Stimulated activated CD8-positive, alpha-beta memory T cell treated with anti-CD3 and anti-CD28 coated beads, Interleukin-7, amount 100 ng/mL, for 48 hours (primary cell): ENCODE measurements at places on chromosomes 16 and 17.

DNA sequence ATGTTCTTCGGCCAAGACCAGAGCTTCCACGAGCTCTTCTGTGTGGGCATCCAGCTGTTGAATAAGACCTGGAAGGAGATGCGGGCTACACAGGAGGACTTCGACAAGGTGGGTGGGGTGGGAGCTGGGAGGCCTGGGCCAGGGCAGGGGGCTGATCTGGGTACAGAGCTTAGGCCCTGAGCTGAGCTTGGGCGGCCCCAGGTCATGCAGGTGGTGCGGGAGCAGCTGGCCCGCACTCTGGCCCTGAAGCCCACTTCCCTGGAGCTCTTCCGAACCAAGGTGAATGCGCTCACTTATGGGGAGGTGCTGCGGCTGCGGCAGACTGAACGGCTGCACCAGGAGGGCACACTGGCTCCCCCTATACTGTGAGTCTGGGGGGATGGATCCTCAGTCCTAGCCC, 3.5 kb downstream of the ELMO3 start:
- DNase-seq = no peak

GRCh38 chr17:77106874-77107358, 33.9 kb upstream of the SEC14L1 start:
- no peak for DNase-seq

DNA sequence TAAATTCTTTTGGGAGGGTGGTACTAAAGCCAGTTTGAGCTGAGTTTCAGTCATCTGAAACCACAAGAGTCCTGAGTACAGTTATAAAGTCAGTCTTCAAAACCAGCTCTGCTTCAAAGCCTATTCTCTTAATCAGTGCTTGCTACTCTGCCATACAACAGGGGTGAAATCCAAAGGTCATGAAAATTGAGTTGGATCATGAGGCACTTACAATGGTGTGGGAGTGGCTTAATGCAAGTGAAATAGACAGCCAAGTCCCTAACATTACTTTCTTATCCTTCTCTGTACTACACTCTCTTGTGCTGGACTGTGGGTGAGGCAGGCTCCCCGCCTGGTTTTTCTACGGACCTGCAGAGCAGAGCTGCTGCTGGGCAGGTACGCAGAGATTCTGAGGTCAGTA, 12.4 kb downstream of the CBLN1 start:
- DNase-seq = no peak

GRCh38 chr17:76095943-76096342, 7.6 kb downstream of the EXOC7 start:
- no peak for DNase-seq

GRCh38 chr16:85757341-85757822, 6.5 kb upstream of the C16orf74 start:
- no peak for DNase-seq

DNA sequence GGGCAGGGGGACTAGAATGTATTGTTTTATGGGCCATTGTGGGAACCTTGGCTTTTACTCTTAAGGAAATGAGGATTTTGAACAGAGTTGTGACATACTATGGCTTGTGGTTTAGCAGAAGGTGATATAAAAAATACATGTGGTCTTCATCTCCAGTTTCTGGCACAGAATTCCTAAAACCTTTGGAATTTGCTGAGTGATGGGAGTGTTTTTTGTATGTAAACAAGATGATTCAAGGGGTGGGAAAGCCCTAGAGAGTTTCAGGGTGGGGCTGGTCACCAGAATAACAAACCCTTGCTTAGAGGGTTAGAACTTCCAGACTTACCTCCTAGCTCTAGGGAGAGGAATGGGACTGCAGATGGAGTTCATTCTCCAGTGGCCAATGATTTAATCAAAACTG, 316.1 kb downstream of the PHKB start:
- DNase-seq = no peak

- DNase-seq = no peak
These were observed 3.3 kb upstream of the ZG16B start for GRCh38 chr16:2826591-2827373.

DNA sequence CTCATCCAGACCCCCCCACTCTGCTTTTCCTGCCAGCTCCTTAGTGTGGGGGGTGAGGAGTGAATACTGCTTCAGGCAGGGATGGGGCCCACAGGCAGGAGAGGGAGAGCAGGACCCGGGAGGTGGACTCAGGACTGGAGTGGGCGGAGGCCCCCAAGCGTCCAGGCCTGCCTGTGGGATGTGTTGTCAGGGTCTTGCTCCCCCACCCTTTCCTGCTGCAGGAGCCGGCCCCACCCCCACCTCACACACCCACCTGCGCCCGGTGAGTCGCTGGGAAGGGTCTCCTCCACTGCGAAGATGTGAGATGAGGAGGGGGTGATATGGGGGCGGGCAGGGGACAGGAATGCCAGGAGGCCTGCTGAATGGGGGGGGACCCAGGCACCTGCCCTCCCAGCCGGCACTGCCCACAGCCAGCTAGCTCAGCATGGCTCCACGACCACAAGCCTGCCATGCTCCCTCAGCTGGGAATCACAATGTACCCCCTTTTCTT, 1.1 kb downstream of the FAM171A2 start:
- DNase-seq = no peak

DNA sequence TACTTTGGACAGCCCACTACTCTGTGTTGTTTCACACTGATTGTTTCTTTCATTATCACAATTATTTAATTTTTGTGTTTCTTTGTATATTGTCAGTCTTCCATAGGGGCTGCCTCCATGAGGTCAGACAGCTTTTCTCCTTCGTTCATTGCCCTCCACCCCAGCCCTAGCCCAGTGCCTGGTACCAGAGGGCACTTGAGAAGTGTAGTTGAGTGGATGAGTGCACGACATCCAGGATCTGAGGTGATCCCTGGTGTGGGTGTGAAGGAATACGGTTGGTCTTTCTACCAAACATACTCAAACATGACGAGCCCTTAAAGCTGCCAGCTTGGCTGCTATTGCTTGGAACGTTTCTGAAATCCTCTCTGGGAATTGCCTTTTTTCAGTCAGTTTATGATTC, 37.9 kb downstream of the DHRS7B start:
- DNase-seq = no peak

- no peak for DNase-seq
These were observed 34.0 kb upstream of the ZNF629 start for GRCh38 chr16:30820952-30821421.

- DNase-seq = no peak
These were observed 5.3 kb downstream of the DOC2A start for GRCh38 chr16:30005341-30006094.

- DNase-seq = no peak
These were observed 454.0 kb downstream of the WWOX start for GRCh38 chr16:78553268-78554039.

DNA sequence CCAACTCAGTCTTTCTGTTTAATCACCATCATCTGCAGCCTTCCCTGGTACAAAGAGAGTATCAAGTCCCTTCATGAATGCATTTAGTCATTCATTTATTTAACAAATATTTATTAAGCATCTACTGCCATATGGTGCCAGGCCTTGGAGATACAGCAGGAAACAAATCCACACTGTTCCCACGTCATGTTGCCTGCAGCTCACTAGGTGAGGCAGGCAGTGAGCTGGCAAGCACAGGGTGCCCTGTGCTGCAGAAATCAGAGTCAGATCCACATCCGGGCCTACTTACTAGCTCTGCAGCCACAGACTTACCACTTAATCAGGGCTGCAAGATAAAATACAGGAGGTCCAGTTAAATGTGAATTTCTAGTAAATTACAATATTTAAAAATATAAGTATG, 38.5 kb upstream of the CES5A start:
- DNase-seq = no peak

DNA sequence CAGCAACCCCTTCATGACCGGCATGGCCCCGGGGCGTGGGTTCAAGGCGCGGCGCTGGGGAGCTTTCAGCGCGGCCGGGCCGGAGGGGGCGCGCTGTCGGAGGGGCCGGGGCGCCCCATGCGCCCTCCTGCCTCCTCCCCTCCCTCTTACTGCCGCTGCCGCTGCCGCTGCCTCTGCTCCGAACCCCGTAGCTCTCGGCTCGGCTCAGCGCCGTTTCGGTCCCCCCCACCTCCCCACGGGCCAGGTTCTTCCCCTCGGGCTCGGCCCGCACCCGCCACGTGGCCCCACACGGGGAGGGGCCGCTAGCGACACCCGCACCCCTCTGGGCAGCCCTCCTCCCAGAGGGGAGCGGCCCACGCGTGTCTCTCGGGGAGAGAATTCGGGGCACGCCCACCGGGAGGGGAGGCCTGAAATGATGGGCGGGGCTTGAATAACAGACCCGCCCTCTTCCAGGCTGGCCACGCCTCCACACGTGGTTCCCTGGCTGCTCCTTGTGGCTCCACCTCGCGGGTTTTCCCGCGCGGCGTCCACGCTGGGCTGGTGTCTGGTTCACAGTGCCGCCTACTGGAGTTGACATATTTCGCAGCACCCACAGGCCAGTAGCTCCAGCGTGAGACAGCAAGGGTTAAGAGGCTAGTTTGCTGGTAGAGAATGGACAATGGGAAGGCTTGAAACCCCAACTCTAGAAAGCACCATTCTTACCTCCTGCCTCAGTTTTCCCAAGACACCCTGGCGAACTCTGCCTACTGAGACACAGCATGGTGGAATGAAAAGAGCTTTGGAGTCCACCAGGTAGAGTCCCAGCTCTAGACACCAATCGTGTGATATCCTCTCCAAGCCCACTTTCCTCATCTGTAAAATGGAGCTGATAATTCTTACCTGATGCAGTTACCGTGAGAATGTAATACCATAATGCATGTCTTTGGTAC, at the start of gene KCNH4:
Gene KCNH4, minus strand, starts transcription at position 221 of the 929 bp plus-strand sequence. Its CDS starts 197 bp downstream, at position 24.
- peak; percentile 74 for DNase-seq

DNA sequence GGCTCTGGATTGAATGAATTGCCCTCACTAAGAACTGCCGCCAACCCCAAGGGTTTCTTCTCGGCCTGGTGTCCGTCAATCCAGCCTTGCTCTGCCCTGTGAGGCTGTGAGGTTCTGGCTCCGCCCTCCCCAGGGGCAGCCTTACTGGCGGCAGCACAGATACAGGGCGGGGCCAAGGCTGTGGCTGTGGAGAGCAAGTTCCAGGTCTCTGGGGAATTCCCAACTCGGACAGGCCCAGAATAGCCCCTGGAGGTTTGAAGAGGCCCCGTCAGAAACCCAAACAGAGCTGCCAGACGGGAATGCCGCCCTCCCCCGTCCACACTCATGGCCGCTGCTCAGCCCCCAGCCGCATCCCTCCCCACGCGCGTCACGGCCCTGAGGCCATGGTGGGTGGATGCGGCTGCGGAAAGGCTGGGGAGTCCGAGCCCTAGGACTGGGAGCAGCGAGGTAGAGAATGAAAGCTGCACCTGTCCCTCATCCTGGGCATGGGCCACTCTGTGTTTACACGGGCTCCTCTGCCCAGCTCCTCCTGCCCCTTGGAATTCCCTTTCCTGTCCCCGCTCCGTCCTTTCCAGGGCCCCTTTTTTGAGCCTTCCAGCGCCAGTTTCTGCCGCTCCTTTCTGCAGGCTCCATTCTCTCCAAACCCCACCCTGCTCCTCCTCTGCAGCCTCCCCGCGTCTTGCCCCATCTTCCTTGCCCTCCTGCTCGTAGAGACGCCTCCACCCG, 660 bp upstream of the PRRT2 start:
- DNase-seq = peak; percentile 74

- DNase-seq = no peak
These were observed 34.3 kb downstream of the LIMD2 start for GRCh38 chr17:63665527-63666214.

GRCh38 chr16:83586461-83587200, 221.1 kb upstream of the HSBP1 start:
- DNase-seq = no peak

DNA sequence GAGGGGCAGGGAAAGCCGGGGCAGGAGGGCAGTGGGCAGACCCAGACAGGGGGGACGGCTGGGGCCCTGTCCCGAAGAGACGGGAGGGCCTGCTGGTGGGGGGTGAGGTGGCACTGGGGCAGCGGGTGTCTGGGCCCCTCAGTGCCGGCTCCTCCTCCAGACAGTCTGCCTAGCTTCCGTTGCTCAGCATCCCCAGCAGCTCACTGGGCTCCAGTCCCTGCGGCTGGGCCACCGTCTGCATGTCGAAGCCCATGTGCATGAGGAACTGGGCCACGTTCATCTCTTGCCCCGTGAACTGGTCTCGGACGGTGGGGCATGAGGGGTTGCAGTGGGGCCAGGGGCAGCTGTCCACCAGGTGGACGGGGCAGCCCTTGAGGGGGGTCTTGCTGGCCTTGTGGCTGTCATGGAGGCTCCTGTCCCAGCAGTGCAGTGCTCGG, 5.8 kb upstream of the MYADML2 start:
- no peak for DNase-seq

DNA sequence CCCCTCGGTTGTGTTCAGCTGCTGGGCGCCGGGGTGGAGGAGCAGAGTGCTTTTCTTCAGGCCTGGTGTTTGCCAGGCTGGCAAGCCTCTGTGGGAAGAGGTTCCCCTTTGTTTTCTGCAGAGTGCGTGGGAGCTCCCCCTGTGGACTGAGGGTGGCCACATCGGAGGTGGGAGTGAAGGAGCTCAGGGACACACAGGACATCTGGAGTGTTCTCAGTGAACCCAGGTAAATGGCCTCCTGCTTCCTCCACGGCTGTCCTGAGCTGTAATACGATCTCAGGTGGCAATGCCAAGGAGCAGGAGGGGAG, 39.2 kb upstream of the IRF8 start:
- DNase-seq = no peak

DNA sequence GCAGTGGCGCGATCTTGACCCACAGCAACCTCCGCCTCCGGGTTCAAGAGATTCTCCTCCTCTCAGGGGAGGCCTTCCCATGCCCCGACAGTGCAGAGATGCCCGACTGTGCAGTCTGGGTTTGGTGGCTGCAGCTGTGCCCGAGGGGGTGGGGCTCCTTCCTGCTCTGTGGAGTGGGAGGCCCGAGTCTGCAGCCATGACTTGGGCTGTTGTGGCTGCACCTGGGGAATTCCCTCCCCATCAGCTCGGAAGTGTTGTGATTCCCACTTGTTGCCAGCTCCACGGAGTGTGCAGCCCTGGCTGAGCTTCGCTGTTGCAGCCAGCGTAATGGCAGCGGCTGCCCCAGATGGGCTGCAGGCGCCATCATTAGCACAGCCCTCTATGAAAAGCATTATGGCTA, 66.4 kb upstream of the SMIM36 start:
- DNase-seq = no peak

DNA sequence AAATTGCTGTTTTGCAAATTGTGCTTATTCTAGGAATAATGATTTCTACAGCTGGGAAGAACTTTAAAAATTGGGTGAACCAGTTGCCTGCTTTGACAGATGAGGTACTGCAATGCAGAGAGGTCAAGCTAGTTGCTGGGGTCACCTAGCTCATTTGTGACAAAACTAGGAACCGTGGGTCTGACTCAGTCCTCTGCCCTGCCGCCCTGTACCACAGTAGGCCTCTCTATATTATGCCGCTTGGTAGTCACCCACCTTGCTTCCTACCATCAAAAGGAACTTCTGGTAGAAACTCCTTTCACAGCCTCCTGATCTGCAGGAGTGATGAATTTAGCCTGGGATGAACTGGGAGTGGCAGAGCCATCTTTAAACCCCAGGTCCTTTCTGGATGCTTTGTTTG, 105.7 kb downstream of the PITPNC1 start:
- DNase-seq = no peak
